ENCODE measurements at places on chromosomes 5 and 9. TPM values are rescaled to one million over a fixed set of nuclear protein-coding genes. Genes with fewer than 3 reads are reported as not detected.
A peak's percentile ranks its signal among the peaks of the same experiment; 100 is the strongest.

- DNase-seq = no peak
Observed at GRCh38 chr5:37090123-37090726, 159.0 kb downstream of the CPLANE1 start.

PCDHB3 gene
- 0.31 TPM for polyA plus RNA-seq

DNA sequence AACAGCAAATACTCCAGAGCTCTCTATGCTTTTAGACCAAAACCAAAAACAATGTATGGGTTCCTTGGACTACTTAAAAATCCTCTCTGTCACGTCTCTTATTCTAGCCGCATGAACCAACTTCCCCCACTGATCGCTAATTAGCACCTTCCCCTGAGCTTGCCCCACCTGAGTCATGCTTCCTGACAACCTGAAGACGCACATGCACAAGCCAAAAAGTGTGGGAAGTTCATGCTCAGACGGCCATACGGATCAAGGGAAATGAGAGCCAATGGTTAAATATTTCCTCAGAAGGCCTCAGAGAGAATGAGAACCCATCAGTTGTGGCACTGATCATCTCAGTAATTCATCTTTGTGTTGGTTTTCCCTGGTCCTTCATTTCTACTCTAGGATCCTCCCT is 199.7 kb downstream of the BNC2 start:
- DNase-seq = no peak

DNA sequence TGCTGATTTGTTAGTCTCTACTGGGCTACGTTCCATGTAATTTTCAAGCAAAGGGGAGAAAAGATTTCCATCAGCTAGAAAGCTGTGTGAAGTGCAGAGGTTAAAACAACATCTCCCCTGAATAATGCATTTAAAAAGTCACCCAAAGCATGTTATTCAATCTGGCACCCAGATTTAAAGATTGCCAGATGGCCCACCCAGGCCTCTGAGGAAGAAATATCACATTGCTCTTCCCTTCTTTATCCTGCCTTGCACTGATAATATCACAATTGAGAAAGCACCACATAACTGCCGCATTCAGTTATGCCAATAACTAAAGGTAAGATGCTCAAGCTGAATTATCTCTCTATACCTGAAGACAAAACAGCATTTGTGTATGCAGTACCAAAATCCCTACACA is 119.4 kb upstream of the PUM3 start:
- DNase-seq = no peak

SPAG8 gene
- 0.50 TPM for polyA plus RNA-seq

DNA sequence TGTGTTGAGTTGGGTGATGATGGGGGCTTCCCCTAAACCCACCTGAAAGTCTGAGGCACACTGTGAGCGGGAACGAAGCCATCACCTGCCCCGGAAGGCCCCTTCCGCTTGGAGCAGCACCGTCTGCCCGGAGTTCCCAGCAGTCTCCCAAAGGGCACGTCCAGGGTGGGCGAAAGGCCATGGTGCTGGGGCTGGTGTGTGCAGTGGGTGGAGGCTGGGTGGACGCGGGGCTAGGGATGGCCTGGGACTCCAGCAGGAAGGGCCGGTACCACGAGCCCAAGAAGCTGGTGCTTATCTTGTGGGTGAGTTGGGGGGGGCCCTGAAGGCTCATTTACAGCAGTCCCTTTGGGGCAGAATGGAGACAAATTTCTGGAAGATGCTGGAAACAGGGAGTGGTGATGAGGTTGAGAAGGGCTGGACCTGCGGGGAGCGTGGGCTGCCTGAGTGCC is 4.6 kb downstream of the FLT4 start:
- DNase-seq = no peak

TNFSF15 gene
- 0.13 TPM for polyA plus RNA-seq

FAM153A gene
- not detected for polyA plus RNA-seq

DNA sequence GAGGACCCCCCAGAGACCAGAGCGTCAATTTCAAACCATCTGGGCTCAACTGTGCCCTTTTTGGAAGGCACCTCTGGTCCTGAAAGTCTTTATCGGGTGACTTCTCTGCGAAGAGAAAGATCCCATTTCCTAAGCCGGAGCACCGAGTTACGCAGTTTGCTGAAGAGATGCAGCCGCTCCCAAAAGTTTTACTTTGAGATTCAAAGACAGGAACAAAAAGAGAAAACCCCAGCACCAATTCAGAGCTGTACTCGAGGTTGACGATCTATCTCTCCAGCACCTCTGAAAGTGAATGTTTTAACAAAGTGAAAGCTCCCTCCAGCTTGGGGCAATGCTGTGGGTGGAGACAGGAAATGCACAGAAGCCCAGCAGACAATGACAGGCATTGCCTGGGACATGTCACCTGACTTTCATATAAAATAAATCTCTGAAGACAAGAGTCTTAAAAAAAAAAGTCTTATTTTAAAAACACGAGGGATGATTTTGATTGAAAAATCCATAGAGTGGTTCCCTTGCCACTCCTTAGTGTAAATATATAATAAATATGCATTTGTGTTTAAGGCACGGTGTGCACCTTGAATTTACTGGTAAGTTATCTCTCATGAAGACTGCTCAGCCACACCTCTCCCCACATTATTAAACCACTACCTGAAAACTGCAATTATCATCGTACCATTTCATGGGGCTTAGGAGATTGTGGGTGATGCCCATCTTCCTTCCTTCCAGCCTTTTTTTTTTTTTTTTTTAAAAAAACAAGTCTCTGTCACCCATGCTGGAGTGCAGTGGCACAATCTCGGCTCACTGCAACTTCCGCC is 79.9 kb downstream of the FNBP1 start:
- DNase-seq = no peak

PAEP gene
- not detected for polyA plus RNA-seq

- DNase-seq = no peak
Observed at GRCh38 chr5:127275641-127276193, 14.9 kb upstream of the MEGF10 start.

MEGF10 gene
- not detected for polyA plus RNA-seq

- no peak for DNase-seq
Observed at GRCh38 chr5:149782018-149782894, 52.1 kb downstream of the PPARGC1B start.

DNA sequence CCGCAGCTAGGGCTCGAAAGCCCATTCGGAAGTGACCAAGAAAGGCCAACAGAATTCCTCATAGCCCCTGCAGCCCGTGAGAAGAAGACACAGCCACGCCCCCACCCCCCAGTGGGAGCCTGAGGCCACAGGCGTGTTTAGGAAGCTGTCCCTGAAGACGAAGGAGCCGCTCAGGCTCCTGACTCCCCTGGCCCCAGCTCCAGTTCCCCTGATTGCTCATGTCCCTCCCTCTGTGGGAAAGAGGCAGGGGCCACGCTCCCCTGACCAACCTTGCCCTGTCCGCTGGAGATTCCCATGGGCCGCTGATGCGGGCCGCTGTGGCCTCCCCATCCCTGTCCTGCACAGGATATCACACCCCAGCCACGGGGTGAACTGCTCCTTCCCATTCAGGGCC is 13.6 kb downstream of the ROPN1L start:
- DNase-seq = no peak

DNA sequence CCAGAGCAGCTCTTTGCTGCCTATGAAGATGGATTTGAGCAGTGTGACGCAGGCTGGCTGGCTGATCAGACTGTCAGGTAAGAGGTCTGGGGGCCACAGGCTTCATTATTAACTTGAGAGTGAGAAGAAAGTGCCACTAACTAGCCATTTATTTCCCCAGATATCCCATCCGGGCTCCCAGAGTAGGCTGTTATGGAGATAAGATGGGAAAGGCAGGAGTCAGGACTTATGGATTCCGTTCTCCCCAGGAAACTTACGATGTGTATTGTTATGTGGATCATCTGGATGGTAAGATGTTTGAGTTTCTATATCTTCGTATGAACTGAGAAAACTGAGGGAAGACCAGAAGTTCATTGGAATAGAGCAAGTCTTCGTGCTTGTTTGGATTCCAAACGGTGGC is 22.1 kb downstream of the VCAN start:
- no peak for DNase-seq

TOPORS gene
- 12.4 TPM for polyA plus RNA-seq

GRCh38 chr5:129155876-129156275 is 61.3 kb downstream of the ISOC1 start:
- no peak for DNase-seq

WDR31 gene
- 2.0 TPM for polyA plus RNA-seq

GRCh38 chr9:109251080-109251775 is 69.6 kb downstream of the EPB41L4B start:
- DNase-seq = no peak

DNA sequence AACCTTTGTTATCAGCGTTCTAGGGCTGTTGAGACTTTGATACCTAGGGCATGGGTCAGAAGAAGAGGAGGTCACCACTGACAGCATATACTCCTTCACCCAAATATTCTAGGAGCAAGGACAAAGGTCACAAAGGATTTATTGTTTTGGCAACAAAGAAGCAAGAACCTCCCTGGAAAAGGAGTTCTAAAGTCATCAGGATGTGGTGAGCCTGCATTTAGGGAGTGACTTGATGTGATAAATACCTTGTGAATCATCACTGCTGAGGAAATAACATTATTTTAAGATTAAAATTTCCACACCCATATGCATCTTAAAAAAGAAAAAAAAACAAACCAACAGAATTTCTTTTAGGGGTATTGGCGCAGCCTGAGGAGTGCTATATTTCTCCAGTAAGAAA is 13.9 kb downstream of the IFNA1 start:
- peak; percentile 20 for DNase-seq

STPG3 gene
- polyA plus RNA-seq = not detected

DNA sequence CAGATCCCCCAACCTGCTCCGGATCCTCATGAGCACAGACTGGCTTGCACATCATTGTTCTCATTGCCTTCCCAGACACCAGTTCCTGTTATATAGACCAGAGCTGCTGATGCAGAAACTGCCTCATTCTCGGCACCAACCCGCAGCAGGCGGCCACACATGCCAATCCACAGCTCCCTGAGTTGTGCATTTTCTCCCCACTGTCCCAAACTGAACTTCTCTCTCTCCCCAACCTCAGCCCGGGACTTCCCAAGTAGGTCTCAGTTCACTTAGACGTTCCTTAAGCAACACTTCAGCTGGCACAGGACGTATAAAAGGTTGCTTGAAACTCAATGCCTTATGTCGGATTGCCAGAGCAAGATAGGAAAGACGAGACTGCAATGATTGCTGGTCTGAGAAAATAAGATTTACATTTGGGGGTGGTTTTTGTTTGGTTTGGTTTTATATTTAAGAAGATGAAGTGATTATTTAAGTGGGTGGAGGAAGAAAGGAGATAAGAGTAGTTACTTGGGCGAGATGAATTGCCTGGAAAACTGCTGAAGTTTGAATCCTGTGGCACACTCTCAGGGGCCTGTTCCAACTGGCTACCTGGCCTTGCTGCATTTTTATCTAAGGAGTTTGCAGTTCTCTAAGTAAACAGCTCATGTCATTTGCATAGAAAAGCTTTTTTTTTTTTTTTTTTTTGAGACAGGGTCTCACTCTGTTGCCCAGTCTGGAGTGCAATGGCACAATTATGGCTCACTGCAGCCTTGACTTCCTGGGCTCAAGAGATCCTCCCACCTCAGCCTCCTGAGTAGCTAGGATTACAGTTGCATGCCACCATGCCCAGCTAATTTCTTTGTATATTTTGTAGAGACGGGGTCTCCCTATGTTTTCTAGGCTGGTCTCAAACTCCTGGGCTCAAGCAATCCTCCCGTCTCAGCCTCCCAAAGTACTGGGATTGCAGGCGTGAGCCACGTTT is 155.4 kb downstream of the GOLPH3 start:
- DNase-seq = no peak

GRCh38 chr9:111913159-111913558 is 16.5 kb downstream of the UGCG start:
- no peak for DNase-seq

C5orf52 gene
- not detected for polyA plus RNA-seq

ANKH gene
- polyA plus RNA-seq = 37.7 TPM

HTR4 gene
- not detected for polyA plus RNA-seq

- DNase-seq = peak; percentile 92
Observed at GRCh38 chr9:113275157-113276131, at the start of the genes CDC26 and PRPF4. Gene CDC26, minus strand, starts transcription at chr9:113275572. Its CDS starts 3,065 bp downstream, at chr9:113272507. Gene PRPF4, plus strand, starts transcription at chr9:113275658. Its CDS starts 86 bp downstream, at chr9:113275744.

- no peak for DNase-seq
Observed at GRCh38 chr5:168886157-168886556, 307.0 kb upstream of the PANK3 start.

DNA sequence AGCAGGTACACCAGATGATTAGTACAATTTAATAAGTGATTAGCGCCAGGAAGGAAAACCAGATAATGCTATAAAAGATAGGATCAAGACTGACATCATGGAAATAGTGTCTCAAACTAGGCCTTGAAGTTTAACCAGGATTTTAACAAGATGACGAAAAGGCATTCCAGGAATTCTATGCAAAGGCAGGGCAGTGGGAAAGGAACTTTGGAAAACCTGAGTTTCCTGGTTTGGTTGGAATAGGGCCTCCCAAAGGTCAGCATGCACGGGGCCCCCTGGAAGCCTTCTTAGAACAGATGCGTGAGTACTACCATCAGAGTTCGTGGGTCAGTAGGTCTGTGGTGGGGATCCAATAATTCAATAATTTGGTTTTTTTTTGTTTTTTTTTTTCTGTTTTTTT is 935.2 kb upstream of the DMAC1 start:
- DNase-seq = no peak

DNA sequence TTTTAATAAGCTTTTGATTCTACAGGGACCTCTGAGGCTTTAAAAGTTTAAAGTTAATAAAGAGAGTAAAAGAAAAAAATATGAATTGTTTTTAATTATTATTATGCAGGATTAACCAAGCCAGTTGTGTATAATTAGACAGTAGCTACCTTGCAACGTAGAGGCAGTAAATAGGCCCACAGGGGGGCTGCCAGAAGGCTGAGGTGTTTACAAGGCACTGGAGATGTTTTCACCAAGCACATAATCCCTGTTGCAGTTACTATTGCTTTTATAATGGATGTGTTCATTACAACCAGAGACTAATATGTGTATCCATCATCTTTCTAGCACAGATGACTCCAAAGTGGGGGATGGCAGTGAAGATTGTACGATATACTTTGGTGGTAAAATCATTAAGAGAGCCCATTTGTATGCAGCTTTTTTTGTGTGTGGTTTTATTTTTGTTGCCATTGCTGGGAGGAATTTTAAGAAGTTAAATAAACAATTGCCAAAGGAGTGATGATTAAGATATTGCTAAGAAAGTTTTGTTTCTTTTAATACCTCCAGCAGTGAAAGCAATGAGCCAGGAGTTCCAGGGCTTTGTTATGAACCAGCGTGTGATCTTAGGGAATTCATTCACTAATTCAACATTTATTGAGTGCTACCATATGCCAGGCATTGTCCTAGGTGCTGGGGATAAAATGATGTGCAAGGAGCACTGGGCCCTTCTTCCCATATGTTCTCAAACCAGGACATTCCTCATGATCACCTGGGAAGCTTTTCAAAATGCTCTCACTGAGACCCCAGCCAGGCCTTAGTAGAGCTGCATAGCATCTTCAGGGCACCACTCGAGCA is 138.7 kb upstream of the EFNA5 start:
- DNase-seq = no peak

GRCh38 chr5:53123702-53124101 is 14.1 kb upstream of the MOCS2 start:
- DNase-seq = no peak

DNA sequence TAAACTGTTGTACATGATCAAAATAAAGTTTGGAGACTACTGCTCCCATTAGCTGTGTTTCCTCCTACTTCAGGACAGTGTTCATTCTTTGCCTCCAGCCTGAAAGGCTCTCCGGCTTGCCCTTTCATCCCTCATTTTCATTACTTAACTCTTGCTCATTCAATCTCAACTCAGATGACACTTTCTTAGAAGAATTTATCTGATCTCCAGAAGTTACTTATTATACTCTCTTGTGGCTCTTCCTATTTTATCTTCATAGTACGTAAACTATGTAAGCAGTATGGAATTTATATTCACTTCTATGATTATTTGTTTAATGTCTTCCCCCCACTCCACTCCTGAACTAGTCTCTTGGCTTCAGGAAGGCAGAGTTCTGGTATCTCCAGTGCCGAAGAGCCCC is 1737.9 kb upstream of the C9orf72 start:
- no peak for DNase-seq

RANBP3L gene
- not detected for polyA plus RNA-seq

ANKRD18A gene
- not detected for polyA plus RNA-seq

Measured in BJ (cell line).